H54 (cell line): ENCODE measurements at places on chromosomes 3 and 15.

DNA sequence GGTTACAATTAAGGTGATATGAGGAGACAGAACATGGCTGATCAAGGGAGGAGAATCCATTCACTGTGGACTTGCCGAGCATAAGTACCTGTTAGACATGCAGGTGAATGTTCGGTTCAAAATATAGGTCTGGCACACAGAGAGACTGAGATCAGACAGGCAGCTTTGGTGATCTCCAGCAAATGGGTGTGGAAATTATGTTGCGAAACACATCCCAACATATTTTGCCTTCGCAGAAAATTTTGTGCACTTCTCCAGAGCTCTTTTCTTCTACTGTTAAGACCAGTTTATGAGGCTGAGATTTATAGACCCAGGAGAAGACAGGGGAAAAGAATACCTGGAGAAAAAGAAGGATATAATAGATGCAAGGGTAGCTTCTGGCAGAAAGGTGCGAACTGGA, 183.2 kb downstream of the NEK10 start:
- DNase-seq = no peak

GRCh38 chr15:62698646-62699045, 343.9 kb upstream of the TPM1 start:
- DNase-seq = no peak

DNA sequence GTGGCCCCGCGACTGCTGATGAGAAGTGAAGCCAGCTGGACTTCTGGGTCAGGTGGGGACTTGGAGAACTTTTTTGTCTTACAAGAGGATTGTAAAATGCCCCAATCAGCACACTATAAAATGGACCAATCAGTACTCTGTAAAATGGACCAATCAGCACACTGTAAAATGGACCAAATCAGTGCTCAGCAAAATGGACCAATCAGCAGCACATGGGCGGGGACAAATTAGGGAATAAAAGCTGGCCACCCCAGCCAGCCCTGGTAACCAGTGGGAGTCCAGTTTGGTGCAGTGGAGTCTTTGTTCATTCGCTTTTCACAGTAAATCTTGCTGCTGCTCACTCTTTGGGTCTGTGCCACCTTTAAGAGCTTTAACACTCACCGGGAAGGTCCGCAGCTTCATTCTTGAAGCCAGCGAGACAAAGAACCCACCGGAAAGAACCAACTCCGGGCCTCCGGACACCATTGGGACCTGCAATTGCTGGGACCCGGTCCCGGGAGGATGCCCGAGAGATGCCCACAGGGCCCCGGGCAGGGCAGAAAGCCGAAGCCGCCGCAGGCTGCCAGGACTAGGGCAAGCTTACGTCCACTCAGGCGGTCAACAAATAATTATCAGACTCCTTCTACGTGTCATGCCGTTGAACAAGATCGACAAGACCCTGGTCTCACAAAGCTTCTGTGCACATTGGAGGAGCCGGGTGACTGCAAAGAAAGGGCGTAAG, 8.3 kb upstream of the NR2E3 start:
- DNase-seq = no peak

- no peak for DNase-seq
Observed at GRCh38 chr3:168881804-168882203, 781.7 kb downstream of the MECOM start.
